ENCODE measurements at places on chromosomes 3 and 15.

DNA sequence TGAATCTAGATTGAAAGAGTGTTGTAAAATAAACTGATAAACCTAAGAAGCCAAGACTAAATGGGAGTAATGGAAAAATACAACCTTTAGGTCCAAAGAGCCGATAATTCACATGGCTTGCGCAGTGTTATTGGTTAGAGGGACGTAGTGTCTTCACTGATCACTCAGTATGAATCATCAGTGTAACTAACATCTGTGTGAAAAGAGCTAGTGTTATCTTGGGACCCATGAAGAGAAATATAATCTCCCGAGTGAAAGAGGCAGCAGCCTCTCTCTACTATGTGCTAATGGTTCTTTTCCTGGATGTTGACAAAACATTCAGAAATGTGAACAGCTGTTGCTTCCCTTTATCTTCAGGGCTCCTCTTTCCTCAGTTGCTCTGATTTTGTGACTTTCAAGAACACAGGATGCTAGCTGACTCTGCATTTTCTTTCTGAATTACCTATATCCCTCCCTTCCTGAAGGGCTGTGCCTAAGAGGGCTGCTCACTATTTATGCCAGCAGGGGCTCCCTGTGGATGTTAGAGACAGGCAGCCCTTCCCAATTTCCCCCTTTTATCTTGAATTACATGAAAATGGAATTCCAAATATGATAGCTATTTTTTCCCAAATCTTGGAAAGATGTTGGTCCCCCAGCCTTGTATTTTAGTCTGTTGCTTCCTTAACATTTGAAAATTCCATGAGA lies 128.8 kb downstream of the GRM7 start:
- no peak for DNase-seq

- no peak for DNase-seq
These were observed 109.0 kb upstream of the CTDSPL start for GRCh38 chr3:37752649-37753025.

GRCh38 chr3:184230081-184230602 lies 757 bp downstream of the VWA5B2 start:
- no peak for DNase-seq

DNA sequence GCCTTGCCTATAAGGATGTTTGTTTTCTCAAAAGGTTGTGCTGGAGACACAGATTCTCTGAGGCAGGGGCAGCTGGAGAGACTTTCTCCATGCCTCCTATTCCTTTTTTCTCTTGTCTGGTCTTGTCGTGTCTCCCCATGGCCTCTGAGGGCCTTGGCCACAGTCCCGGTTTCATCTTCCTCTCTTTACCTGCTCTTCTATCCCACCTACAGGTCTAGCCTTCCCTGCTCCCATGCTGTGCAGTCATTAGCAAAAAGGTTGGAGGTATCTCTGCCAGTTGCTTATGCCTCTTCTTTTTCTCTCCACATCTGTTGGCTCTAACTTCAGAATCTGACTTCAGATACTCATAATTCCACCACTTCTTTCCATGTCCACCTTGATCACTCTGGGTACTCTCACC lies 191.1 kb downstream of the IL20RB start:
- DNase-seq = no peak

DNA sequence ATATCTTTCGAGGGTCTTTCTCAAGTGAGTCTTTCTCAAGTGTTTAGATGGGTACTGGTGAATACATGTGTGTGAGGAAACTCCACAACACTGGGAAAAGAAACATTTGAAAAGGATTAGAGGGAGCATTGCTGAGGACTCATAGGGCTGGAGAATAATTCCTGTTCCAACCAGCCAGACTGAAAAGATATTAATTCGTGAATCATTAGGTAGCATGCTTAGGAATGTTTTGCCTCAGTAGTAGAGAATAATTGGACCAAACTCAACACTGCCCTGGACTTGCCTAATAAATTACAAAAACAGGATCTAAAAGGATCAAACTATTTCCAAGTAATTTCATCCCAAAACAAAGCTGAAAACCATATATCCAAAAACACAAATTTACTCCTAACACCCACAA lies 17.3 kb downstream of the PP2D1 start:
- DNase-seq = no peak

All from Kasumi-1 (cell line).